ENCODE measurements at places on chromosomes 12 and 14.

DNA sequence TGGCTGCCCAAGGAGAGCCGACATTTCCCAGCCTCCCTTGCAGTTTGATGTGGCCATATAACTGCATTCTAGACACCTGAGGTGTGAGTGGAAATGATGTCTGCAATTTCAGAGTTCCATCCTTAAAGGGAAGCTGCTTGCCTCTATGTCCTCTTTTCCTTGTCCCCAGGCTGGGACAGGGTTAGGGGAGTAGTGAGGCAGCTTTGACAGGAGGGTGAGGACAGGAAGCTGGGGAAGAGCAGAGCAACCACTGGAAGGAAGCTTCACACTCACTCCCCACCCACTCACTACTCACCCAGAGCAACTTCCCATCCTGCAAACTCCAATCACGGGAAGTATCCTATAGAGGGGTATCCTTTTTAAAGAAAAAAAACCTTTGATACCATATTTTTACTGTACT is 28.9 kb upstream of the LTA4H start:
- H3K27ac ChIP-seq, result no peak overlapping the region
- DNase-seq, result no peak
- no peak overlapping the region for H3K4me3 ChIP-seq
- H3K36me3 ChIP-seq, result no peaks in the 10 kb centered on the region
- H3K4me1 ChIP-seq, result no peaks in the 10 kb centered on the region
- no peaks in the 10 kb centered on the region for H3K27me3 ChIP-seq

DNA sequence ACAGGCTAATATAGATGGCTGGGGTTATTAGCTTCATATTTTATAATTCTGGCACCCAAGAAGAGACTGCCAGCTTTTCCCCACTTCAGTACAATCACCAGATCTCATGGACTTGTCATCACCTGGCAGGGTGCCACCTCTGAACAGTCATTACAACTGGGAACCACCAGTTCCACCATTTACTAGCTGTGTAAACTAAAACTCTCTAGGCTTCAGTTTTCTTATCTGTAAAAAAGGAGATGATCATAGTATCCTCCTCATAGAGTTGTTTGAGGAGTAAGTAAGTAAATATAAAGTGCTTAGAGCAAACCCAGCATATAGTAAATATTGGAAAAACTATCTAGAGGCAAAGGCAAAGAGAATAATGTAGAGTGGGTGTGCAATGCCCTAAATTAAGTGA is 19.3 kb downstream of the CPNE8 start:
- peak; percentile 84 for DNase-seq
- H3K27me3 ChIP-seq, result no peaks in the 10 kb centered on the region
- no peaks in the 10 kb centered on the region for H3K36me3 ChIP-seq
- no peak overlapping the region for H3K27ac ChIP-seq

DNA sequence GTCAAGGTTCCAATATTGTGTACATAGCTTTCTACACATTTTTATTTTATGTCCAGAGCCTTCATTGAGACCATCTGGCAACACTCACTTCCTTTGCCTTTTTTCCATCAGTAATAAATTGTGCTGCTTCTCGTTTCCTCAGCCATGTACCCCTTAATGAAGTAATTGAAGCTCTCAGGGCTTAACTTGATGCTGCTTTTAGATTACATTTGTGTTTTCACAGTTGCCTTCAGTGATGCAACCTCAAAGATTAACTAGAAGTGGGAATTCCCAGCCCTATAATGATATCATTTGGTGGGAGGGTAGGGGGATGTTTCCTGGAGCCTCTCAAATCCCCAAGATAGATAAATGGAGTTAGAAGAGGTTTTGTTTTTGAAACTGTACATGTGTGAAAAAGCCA is 80.2 kb upstream of the KRR1 start:
- H3K27me3 ChIP-seq, result no peaks in the 10 kb centered on the region
- H3K4me1 ChIP-seq, result no peaks in the 10 kb centered on the region
- H3K36me3 ChIP-seq, result no peaks in the 10 kb centered on the region
- H3K27ac ChIP-seq, result no peak overlapping the region
- H3K4me3 ChIP-seq, result no peak overlapping the region
- no peak for DNase-seq

- DNase-seq, result no peak
- no peaks in the 10 kb centered on the region for H3K27me3 ChIP-seq
- H3K36me3 ChIP-seq, result no peaks in the 10 kb centered on the region
- H3K4me3 ChIP-seq, result no peak overlapping the region
- no peak overlapping the region for H3K27ac ChIP-seq
These were observed 7.9 kb downstream of the METTL25 start for GRCh38 chr12:82366197-82366596.

GRCh38 chr12:120659151-120659525 is 18.7 kb downstream of the CABP1 start:
- H3K36me3 ChIP-seq, result no peaks in the 10 kb centered on the region
- no peak overlapping the region for H3K27ac ChIP-seq
- no peak overlapping the region for H3K4me3 ChIP-seq
- no peak for DNase-seq
- H3K4me1 ChIP-seq, result no peaks in the 10 kb centered on the region

DNA sequence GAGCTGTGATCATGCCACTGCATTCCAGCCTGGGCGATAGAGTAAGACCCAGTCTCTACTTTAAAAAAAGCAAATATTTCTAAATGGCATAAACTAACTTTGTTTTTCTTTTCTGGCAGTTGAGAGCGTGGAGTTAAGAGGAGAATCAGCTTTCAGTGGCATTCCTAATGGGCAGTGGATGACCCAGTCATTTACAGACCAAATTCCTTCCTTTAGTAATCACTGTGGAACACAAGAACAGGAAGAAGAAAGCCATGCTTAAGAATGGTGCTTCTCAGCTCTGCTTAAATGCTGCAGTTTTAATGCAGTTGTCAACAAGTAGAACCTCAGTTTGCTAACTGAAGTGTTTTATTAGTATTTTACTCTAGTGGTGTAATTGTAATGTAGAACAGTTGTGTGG is 21.2 kb downstream of the TDG start:
- no peaks in the 10 kb centered on the region for H3K27me3 ChIP-seq
- peaks cover 44% of the 10 kb centered on the region for H3K36me3 ChIP-seq
- DNase-seq, result no peak
- no peaks in the 10 kb centered on the region for H3K4me1 ChIP-seq

DNA sequence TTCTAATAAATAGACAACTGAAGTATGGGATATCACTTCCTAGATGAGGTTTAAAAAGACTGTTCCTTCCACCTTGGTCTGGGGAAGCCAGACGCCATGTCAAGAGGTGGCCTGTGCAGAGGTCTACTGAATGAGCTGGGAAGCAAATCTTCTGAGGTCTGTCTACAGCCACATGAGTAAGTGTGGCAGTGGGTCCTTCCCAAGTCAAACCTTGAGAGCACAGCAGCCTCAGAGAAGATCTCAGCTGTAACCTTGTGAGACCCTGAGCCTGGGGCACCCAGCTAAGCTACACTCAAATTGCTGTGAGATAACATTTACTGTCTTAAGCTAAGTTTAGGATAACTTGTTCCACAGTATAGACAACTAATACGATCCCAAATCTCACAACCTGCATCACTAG is 20.2 kb downstream of the NDUFA12 start:
- no peaks in the 10 kb centered on the region for H3K4me1 ChIP-seq
- H3K4me3 ChIP-seq, result no peak overlapping the region
- no peak overlapping the region for H3K27ac ChIP-seq
- no peaks in the 10 kb centered on the region for H3K36me3 ChIP-seq

- DNase-seq, result no peak
- H3K36me3 ChIP-seq, result no peaks in the 10 kb centered on the region
- H3K4me1 ChIP-seq, result no peaks in the 10 kb centered on the region
- H3K27me3 ChIP-seq, result peaks cover 7% of the 10 kb centered on the region
- no peak overlapping the region for H3K27ac ChIP-seq
These were observed 177.6 kb downstream of the SNAPC1 start for GRCh38 chr14:61939776-61940175.

- no peak overlapping the region for H3K4me3 ChIP-seq
- no peaks in the 10 kb centered on the region for H3K4me1 ChIP-seq
- no peaks in the 10 kb centered on the region for H3K36me3 ChIP-seq
These were observed 44.3 kb downstream of the ATP23 start for GRCh38 chr12:57985685-57986084.

- H3K4me1 ChIP-seq, result no peaks in the 10 kb centered on the region
- H3K27me3 ChIP-seq, result no peaks in the 10 kb centered on the region
- H3K27ac ChIP-seq, result no peak overlapping the region
- DNase-seq, result peak; percentile 42
- no peaks in the 10 kb centered on the region for H3K36me3 ChIP-seq
These were observed 111.0 kb downstream of the BEGAIN start for GRCh38 chr14:100476012-100476822.

DNA sequence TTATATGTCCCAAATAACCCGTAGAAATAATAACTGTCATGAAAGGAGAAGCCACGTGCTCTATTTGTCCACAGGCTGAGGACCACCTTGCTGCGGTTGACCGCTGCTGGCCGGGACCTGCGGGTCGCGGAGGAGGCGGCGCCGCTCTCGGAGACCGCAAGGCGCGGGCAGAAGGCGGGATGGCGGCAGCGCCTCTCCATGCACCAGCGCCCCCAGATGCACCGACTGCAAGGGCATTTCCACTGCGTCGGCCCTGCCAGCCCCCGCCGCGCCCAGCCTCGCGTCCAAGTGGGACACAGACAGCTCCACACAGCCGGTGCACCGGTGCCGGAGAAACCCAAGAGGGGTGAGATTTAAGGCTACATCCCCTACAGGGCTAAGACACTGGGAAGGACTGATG is 21.0 kb downstream of the RPGRIP1 start:
- no peaks in the 10 kb centered on the region for H3K36me3 ChIP-seq
- H3K4me1 ChIP-seq, result peaks cover 4% of the 10 kb centered on the region

DNA sequence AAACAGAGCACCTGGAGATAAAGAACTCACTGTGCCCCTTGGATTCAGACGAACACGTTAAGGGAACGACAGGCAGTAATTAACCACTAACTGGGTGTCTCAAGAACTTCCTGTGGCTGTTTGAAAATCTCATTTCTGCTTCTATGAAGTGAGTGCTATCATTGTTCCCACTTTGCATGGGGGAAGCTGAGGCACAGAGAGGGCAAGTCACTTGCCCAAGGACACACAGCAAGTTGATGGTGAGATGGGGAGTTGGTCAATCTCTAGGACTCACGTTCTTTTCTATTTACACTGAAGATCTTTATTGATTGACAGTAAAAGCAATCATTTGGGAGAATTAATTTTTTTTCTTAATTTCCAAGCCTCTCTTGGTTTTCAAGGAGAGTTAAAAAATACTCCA is 26.8 kb upstream of the LHX5 start:
- H3K4me3 ChIP-seq, result no peak overlapping the region
- H3K36me3 ChIP-seq, result no peaks in the 10 kb centered on the region
- no peaks in the 10 kb centered on the region for H3K4me1 ChIP-seq
- H3K27me3 ChIP-seq, result peaks cover 32% of the 10 kb centered on the region

- no peak overlapping the region for H3K27ac ChIP-seq
- H3K36me3 ChIP-seq, result no peaks in the 10 kb centered on the region
- peaks cover 3% of the 10 kb centered on the region for H3K4me1 ChIP-seq
- H3K27me3 ChIP-seq, result no peaks in the 10 kb centered on the region
- no peak overlapping the region for H3K4me3 ChIP-seq
These were observed 348.3 kb downstream of the ZFP36L1 start for GRCh38 chr14:68444449-68445168.
